Inflammatory macrophage (primary cell): ENCODE measurements at places on chromosomes 11 and 22.

DNA sequence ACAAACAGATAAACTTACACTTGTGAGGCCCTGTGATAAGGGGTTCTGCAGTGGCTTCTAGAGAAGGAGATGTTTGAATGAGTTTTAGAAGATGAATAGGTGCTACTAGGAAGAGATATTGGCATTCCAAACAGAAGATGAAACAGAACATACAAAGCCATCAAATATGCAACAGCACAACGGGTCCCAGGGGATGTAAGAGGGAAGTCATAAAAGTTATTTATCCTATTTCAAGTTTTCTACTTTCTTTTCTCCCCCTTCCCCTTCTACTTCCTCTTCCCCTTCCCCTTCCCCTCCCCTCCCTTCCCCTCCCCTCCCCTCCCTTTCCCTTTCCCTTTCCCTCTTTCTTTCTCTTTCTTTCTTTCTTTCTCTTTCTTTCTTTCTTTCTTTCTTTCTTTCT, 94.9 kb upstream of the CADM1 start:
- DNase-seq = no peak

DNA sequence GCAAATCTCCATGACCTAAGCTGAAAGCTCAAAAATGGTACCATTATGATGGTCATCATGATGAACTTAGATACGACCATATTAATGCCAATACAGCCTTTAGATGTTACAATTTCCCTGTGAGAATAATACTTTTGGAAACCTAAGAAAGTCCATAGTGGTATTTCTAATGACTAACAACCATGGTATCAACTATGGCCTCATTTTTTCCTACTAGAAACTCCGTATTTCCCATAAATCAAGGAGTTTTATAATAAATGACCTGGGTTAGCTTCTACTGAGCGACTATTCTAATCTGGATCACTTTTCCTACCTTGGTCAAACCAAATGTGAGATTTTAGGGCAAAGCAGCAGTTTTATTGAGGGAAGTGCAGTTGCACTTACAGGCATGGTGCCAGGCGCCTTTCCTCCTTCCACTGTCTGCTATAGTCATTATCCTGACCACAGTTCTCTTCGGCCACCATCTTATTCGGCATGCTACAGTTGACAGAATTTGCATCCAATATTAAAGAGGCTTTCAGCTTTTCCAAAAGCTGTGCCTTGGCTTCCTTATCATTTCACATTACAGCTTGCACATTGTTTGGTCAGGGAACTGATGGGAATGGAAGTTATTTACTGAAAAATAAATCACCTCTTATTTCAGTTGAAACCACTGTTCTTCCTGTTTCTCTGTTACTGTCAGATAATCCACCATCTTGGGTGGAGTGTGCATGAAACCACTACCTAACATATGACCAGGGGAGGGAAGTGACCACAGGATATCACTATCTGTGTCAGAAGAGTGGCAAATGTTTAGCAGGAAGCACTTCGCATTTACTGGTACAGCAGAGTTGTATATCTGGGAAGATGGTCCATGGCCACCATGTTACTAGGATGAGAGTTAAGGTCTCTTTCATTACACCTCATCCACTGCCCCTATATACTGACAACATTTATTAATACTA, 74.5 kb upstream of the PICALM start:
- DNase-seq = peak; percentile 65

DNA sequence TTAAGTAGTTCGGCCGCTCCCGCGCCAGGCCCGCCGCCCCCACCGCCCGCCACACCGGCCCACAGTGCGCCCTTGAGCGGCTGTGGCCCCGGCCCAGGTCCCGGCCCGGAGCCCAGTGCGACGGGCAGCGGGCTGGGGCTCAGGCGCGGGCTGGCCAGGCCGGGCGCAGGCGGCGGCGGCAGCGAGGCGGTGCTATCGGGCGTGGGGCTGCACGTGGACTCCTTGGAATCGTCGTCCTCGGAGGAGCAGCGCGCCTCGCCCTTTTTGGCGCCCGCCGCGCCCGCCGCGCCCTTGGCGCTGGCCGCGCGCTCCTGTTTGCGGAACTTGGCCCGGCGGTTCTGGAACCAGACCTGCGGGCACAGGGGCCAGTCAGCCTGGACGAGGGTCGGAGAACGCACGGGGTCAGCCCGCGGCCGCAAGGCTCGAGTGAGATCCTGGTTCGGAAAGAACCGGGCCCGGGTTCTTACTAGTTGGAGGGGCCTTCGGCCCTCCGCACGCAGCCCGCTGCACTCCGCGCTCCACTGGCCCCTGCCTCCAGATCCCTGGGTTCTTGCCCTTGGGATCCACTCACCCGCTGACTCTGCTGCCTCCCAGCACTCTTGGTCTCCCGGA, 4.0 kb downstream of the PHOX2A start:
- DNase-seq = peak; percentile 63

DNA sequence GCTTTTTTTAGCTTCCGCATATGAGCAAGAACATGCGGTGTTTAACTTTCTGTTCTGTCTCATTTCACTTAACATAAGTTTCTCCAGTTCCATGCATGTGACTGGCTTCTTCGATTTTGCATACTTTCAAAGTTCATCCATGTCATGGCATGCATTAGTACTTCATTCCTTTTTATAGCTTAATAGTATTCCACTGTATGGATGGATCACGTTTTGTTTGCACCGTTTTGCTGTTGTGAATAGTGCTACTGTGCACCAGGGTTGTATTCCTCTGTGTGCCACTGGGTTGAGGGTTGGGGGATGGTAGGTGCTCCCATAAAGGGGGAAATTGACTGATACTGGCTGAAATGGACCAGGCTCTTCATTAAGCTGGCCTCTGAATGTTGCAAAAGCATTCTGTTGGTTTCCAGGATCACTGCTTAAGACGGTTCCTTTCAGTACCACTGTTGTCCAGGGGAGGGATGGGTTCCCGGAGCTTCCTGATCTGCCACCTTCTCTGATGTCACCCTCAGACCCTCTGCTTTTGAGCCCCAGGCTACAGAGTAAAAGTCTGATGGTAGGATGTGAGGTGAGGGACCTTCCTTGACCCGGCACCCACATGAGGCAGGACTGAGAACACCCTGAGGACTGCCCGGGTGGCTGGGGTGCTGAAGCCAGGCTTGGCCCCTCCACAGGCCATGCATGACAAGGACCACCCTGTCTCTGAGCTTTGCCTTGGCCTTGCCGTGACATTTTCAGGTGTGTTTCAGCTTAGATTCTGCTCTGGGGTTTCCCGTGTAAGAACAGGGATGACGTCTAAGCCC, 24.4 kb downstream of the DGCR6L start:
- no peak for DNase-seq

DNA sequence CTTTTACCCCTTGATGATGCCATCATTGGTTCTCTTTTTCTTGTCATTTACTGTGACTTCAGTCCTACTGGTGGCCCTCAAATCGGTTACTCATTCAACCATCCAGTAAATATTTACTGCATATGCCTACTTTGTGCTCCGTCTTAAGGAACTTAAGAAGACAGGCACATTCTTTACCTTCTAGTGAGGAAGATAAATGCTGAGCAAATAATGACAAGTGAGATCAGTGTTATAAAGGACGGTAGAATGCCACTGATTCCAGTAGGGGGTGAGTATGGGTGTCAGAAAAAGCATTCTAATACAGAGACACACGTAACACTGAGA, 1.6 kb downstream of the ANKRD42 start:
- peak; percentile 22 for DNase-seq

DNA sequence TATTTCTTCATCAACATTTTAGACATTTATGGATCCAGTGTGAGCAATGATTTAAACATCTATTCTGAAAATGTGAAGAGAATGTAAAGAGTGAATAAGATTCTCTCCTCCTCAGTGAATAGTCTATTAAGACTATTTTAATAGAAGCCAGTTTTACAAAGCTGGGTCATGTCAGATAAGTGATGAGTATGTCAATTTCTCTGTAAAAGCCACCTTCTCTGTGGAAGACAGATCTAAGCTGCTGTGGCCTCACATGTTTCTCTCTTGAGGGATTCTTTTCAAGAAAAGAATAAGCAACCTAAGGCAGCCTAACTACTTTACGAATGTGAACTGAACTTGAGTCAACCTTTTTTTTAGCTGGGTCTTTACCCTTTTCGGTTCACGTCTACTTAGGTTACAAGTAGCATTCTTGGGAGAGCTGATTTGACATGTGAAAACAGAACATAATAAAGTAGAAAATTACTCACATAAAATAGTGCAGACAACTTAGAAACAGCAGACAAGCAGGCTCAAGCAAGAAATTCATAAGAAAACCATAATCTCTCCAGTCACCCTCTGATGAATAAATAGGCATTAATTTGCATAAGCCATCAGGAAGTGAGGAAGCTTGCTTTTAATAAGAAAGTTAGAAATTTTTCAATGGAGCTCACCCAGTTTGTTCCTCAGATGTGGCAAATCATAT, 9.9 kb downstream of the CTSC start:
- DNase-seq = no peak

DNA sequence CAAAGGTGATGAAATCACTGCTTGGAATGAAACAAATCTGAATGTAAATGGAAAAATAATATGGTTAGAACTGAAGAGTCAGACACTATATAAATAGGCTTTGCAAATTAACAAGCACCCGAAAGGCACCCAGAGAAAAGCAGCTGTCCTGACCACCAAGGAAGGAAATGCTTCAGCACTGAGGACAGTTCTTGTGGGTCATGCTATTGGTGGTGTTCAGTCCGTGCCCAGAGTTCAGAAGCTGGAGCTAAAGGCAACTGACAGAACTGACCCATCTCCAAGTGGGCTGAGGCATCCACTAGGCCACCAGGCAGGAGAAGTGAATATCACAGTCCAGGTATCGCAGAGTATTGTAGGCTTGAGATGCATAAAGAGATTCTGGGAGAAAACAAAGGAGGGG, 208.9 kb downstream of the OPCML start:
- no peak for DNase-seq

DNA sequence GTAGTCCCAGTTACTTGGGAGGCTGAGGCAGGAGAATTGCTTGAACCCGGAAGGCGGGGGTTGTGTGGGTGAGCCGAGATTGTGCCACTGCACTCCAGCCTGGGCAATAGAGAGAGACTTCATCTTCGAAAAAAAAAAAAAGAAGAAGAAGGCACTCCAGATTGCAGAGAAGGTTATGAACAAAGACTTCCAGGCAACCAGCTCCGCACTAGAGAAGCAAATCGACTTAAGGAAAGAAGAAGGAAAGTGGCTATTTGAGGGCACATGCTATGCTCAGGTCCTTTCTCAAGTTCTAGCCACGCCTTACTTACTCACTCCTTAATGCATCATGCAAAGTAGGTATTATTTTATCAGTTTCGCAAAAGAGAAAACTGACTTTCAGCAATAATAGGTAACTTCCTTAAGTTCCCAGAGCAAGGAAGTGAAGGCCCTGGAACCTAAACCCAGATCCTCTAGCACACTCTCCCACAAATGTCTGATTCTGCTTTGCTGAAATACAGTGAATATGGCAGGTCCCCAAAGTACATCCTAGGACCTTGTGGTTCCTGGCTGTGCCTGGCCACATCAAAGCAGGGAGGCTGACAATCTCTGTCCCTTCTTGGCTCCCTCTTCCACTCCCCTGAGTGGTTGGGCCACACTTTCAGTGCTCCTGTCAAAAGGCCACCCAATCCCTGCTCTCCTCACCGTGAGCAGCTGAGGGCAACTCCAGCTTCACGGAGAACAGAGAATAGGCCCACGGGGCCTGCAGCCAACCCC, 14.2 kb downstream of the CD3E start:
- peak; percentile 93 for DNase-seq

- no peak for DNase-seq
Measured at GRCh38 chr11:60994541-60995080, 23.1 kb downstream of the CD6 start.
